Activated CD8-positive, alpha-beta T cell treated with anti-CD3 and anti-CD28 coated beads, Interleukin-2, amount 10 ng/mL, durations not matched to agents 7 days and 5 days (primary cell): ENCODE measurements at places on chromosomes 5 and 9. TPM values are rescaled to one million over a fixed set of nuclear protein-coding genes. Genes with fewer than 3 reads are reported as not detected.

The ASS1 gene
- 1.8 TPM for total RNA-seq

DNA sequence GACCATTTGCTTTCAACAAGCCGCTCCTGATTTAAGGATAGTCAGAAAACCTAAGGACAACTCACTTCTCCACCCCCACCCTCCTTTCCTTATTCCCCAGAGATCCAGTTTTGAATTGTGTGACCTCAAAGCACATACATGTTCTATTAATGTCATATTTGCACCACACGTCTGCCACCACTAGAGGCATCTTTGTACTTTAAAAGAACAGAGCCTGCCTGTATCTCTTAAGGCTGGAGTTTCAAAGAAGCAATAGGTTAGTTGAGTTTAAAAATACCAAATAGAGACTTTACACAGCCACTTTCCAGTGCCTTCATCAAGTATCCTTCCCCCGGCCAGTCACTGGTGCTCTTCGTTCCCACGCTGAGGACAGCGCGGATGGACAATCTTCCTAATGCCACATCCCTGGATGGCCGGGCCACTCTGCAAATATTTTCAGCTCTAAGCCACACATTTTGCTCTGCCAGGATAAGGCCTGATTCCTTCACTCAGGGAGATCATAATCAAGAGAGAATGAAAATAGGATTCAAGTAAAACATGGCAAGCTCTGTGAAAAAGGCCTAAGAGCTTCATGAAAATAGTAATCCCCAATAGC is 146.3 kb downstream of the SNCAIP start:
- DNase-seq: no peak

DNA sequence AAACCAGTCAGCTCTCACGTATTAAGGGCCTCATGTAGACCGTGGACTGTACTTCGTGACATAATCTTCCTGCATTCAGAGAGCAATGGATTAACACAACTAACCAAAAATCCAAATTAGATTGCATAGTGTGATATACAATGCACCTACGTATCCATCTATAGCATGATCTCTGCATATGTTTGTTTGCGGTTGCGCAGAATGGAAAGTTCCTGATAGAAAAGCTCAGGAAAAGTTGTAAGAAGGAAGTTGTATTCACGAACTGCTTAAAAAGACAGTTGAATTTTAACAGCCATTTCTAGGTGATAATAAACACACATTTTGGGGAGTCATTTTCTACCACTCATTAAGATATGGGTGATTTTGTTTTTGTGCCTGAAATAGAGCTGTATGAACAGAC is 869.0 kb downstream of the TLE4 start:
- DNase-seq: no peak

The ASPN gene
- total RNA-seq: not detected

DNA sequence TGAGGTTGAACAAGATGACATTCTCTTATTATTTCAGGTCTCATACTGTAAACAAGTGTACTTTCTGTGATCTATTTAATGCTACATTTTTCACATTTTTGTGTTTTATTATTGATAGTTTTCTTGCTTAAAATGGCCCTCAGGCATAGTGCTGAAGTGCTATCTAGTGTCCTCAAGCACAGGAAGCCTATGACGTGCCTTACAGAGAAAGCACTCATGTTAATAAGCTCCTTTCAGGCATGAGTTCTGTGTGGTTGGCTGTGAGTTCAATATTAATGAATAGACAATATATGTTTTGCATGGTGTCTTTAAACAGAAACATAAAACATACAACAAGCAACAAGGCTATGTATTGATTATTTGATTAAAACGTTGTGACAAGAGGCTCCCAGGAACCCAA is 450.1 kb downstream of the PLK2 start:
- DNase-seq: no peak

The SNCAIP gene
- total RNA-seq: not detected

DNA sequence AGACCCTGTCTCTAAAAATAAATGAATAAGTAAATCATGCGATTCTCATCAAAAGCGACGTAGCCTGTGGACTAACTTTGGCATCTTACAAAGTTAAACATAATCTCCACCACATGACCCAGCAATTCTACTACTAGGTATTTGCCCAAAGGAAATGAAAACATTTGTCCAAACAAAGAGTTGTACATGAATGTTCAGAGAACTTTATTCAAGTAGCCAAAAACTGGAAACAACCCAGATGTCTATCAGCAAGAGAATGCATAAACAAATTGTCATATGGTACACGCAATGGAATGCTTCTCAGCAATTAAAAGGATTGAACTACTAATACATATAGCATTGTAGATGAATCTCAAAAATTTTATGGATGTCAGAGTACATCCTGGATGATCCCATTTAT is 82.6 kb downstream of the ADRB2 start:
- DNase-seq: no peak

The PALM2AKAP2 gene
- not detected for total RNA-seq

GRCh38 chr5:152824316-152824715 is 419.2 kb upstream of the NMUR2 start:
- no peak for DNase-seq

GRCh38 chr9:90287567-90288274 is 354.9 kb downstream of the DIRAS2 start:
- no peak for DNase-seq
